ENCODE measurements at places on chromosomes 3 and 15.

DNA sequence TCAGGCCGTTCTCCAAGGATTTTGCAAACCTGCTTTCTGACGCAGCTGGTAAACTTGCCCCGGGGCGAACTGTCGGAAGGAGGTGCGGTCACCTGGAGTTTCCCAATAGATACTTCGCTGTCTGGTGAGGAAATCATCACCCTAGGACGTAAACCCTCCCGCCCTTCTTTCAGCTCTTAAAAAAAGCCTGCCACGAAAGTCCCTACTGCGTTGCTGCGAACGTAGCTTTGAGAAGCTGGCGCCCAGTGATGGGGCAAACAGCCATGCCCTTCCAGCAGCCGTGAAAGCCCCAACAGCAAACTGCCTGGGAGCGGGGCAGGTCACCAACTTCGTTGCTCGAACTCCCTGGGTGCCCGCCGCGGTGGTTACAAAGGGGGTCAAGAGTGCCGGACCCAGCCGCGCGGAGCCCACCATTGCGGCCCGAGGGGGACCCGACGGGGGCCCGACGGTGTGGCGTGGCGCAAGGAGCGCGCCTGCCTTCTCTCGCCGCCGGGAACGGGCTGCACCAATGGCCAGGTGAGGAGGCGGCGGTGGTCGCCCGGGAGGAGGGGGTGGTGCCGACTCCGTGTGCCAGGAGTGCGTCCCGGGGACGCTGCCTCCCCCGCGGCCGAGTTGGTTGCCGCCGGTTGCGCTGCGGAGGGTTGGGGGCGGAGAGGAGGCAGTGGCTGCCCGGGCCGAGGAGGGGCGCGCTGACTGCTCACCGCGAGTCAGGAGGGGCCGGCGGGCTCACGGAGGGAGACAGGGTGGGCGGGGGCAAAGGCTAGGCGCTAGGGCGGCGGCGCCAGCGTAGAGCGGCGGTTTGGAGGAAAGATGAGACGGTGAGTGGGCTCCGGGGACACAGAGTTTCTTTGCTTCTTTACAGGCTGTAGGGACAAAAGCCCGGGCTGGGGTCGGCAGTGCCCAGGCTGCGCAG lies at the start of gene PHLDB2:
Gene PHLDB2, plus strand, starts transcription at position 205 of the 913 bp plus-strand sequence. CDS start 24,813 bp downstream, outside the sequence.
- peak; percentile 26 for DNase-seq

GRCh38 chr15:72237029-72237852 lies 6.3 kb upstream of the PKM start:
- peak; percentile 96 for DNase-seq

- DNase-seq, result no peak
Measured at GRCh38 chr15:78621810-78622402, 1.1 kb upstream of the CHRNA3 start.

DNA sequence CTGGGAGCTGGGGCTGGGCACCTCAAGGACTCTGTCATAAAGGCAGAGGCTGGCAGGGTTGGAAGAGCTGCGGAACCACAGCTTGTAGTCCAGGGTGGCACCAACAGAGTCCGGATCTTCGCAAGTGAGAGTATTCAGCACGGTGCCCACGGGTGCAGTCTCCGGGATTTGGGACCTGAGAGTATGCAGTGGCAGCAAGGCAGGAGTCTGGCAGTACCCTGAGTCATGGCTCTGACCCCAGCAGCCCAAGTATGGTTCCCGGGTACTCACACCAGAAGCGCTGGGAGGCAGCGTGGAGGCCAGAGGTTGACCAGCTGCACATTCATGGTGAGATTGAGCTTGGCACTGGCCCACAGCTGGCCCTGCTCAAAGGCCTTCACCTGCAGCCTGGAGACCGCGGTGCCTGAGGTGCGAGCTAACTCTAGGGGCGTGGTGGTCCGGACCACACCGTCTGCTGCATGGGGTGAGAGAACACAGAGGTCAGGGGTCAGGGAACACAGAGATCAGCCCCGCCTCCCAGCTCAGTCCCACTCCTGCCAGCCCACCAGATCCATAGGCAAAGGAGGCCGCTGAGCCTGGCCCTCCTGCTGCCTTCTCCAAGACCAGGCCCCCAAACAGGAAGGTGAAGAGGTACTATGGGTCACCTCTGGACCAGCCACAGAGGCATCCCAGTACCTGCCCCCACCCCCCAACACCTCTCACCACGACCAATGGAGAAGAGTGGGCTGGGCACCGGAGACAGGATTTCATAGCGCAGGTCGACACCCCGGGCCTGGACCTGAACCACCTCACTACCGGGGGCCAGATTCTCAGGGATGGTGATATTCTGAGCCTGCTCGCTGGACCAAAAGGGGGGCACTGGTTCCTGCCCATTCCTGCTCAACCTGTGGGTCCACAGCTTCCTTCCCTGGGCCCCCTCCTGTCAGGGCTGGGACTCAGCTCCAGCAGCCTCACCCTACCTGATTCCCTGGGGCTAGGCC lies 4.5 kb downstream of the CDHR4 start:
- DNase-seq, result no peak

GRCh38 chr3:140290105-140290504 lies 355.1 kb downstream of the CLSTN2 start:
- DNase-seq, result no peak

- no peak for DNase-seq
Measured at GRCh38 chr3:154668835-154669234, 238.8 kb upstream of the GPR149 start.

DNA sequence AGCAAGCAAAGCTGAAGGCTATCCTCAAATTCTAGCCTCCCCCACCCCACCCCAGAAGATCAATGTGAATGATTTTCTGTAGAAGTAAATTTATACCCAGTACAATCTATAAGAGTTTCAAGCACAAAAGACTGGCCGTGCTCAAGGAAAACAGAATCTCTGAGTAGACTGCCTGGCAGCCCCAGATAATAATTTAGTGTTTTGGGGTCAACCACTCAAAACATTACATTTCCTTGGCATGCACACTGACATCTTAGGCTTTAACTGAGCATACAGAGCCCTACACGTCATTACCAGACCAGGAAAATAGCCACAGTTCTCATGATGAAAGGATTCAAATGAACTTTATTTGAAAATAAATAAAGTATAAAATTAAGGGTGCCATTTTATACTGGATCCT lies 376.5 kb downstream of the TBL1XR1 start:
- no peak for DNase-seq

GRCh38 chr3:23241256-23241655 lies 38.1 kb downstream of the UBE2E2 start:
- DNase-seq, result no peak

DNA sequence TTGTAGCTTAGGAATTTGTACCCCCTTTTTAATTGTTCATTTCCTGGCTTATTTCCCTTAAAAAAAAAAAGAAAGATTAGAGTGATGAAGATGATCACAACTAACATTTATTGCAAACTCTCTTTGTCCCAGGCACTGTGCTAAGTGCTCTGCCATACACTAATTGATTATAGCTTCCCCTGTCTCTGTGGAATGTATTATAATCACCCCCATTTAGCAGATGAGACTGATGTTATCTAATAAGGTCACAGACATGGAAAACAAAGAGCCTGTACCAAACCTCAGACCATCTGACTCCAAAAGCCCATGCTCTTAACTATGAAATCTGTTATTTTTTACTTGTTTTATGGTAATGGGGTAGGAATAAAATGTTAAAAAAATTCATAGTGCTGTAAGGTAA lies 53.1 kb downstream of the TRAK1 start:
- DNase-seq, result no peak

GRCh38 chr3:39343760-39344159 lies 14.3 kb downstream of the CCR8 start:
- DNase-seq, result no peak

All from CD14-positive monocyte (primary cell).